ENCODE measurements at places on chromosomes 6 and 20. TPM values are rescaled to one million over a fixed set of nuclear protein-coding genes. Genes with fewer than 3 reads are reported as not detected.
A peak's percentile ranks its signal among the peaks of the same experiment; 100 is the strongest.

Gene MDC1
- 54.9 TPM for total RNA-seq

Gene WFDC10B
- not detected for total RNA-seq

Gene MRAP2
- not detected for total RNA-seq

Gene SULF2
- not detected for total RNA-seq

Gene RPN2
- 94.4 TPM for total RNA-seq

Gene GRM1
- total RNA-seq = not detected

Gene HMGN4
- total RNA-seq = 77.5 TPM

Gene TCF21
- total RNA-seq = not detected

Gene PDYN
- not detected for total RNA-seq

Gene LY6G6D
- total RNA-seq = not detected

DNA sequence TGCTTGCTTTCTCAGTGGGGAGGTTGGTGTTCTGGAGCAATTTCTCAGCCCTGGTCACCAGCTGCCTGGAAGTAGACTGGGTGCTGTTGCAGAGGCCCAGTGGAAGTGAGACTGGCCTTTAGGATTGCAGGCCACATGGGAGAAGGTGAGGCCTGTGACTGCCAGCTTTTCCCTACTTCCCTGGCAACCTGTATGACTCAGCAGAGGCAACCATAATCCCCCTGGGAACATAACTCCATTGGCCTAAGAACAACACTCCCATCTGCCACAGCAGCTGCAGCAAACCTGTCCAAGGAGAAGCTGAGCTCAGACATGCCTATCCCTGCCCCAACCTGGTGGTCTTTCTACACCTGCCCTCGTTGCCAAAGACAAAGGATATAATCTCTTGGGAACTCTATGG lies 473.5 kb upstream of the SPTLC3 start:
- no peak for DNase-seq

- no peak for DNase-seq
Observed at GRCh38 chr6:8325743-8326142, 109.6 kb downstream of the SLC35B3 start.

- DNase-seq = peak; percentile 31
Observed at GRCh38 chr6:119347466-119348095, 2.0 kb downstream of the MAN1A1 start.

DNA sequence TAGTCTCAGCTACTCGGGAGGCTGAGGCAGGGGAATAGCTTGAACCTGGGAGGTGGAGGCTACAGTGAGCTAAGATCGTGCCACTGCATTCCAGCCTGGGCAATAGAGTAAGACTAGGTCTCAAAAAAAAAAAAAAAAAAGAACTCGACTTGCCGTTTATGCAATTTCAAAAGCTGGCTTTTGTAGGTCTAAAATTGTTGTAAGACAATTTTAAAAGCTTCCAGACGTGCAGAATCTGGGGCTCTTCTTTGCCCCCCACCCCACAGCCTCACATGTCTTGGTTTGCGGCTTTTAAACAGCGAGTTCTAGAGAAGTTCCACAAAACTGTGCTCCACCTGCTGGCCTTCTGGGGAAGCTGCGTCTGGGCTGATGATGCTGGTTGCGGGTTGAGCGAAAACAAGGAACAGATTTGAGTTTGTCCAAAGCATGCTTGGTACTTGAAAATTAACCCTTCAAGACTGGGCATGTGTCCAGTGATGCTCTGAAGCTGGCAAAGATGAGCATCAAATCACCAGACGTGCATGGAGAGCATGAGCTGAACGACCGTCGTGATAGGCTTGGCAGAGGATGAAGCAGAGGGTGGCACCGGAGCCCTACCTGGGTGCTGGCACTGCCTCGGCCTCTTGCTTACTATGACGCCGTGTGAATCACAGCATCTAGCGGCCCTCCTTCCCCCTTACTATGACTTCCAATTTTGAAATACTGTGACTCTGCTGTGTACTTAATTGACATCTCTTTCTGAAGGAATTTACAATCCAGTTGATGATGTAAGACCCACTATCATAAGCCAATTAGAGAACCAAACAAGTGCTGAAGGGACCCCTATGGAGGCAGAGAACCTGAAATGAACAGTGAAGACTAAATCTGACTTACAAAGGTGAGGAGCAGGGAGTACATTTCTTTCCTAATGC lies 171.4 kb downstream of the GMPR start:
- DNase-seq = peak; percentile 50

- DNase-seq = no peak
Observed at GRCh38 chr6:100382031-100382430, 82.7 kb downstream of the SIM1 start.

DNA sequence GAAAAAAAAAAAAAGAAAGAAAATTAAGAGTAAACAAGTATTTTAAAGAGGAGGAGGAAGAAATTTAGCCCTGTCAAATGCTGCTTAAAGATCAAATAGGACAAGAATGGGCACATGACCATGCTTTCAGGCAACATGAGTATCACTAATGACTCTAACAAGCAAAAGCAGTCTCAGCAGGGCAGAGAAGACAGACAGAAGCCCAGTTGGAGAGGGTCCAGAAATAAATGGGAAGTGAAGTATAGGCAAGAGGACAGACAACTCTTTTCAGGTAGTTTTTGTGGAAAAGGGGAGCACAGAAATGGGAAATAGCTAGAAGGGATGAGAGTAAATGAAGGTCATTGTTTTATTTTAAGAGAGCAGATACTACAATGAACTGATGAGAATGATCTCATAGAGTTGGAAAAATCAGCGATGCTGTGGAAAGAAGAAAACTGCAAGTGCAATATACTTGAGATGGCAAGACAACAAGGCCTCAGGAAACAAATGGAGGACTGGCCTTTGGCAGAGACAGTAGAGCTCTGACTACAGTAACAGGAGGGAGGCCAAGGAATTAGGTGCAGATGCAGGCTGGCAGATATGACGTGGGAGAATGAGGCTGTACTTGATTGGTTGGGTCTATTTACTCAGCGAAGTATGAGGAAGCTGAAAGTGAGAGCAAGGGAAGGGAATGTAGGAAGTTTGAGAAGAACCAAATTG lies 40.3 kb downstream of the KIF6 start:
- DNase-seq = no peak

- no peak for DNase-seq
Observed at GRCh38 chr20:32195581-32195980, 12.0 kb downstream of the PLAGL2 start.

- DNase-seq = no peak
Observed at GRCh38 chr6:116210750-116211425, 43.0 kb downstream of the TSPYL4 start.

GRCh38 chr6:166806217-166806838 lies 150.0 kb downstream of the RNASET2 start:
- DNase-seq = no peak

GRCh38 chr6:151082079-151082478 lies 157.7 kb upstream of the AKAP12 start:
- DNase-seq = no peak

- no peak for DNase-seq
Observed at GRCh38 chr6:158069800-158070195, 88.1 kb downstream of the SYNJ2 start.

DNA sequence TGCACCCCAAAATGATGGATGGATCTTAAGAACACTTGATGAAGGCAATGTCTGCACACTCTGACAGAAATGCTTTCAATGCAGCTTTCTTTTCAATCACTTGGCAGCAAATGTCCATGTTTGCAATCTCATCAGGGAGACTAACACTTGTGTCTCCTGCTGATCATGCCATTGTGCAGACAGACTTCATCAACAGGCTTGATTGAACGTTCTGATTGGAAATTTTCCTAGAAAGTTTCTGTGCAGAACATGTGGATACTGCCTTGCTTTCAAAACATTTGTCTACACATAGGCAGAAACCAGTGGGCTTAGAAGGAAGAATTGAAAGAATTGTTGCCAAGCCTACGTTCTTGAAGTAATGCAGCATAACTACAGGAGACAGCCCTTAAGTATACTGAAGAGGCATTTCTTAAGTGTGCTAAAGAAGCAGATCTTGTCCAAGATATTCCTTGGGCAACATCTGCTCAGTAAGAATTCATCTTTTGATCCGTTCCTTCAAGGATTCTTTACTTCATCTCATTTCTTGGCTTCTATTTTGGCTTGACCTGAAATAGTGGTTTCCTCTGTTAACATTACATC lies 120.4 kb upstream of the PLCB4 start:
- DNase-seq = no peak

- no peak for DNase-seq
Observed at GRCh38 chr6:73511796-73512195, 9.0 kb downstream of the EEF1A1 start.

DNA sequence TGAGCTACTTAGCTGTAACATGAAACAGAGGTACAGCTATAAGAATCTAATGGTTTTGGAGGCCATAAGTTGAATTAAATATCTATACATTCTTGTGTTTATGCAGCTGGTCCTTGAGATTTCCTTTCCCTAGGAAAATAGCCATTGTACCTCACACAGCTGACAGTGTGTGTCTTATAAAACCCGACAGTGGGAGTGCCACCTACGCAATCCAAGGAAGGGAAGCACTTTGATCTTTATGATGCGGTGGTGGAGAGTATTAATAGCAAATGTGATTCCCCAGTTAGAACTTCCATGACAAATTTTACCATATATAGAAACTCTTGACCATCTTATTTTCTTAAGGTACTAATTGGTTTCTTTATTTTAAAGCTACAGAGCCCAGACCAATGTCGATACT lies 149.5 kb downstream of the TMEM200A start:
- no peak for DNase-seq

DNA sequence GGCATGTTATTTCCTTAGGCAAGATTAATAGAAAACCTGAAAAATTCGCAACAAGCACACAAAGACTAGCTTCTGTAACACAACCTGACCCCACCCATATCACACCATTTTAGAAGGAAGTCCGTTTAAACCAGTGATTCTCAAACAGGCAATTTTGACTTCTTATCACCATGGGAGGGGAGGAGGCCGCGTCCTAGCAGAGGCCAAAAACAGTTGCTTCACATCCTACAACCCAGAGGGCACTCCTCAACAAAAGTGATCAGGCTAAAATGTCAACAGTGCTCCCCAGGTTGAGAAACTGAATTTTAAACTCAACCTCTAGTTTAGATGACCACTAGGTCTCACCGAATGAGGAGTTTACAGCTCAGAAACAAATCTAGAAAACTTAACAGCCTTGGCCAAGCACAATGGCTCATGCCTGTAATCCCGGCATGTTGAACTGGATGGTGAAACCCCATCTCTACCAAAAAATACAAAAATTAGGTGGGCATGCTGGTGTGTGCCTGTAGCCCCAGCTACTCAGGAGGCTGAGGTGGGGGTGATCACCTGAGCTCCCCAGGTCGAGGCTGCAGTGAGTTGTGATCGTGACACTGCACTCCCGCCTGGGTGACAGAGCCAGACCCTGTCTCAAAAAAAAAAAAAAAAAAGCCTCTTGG lies 3.4 kb downstream of the SNX5 start:
- no peak for DNase-seq

- DNase-seq = no peak
Observed at GRCh38 chr6:168951217-168951616, 302.4 kb downstream of the THBS2 start.

GRCh38 chr20:39264506-39265172 lies 302.5 kb downstream of the DHX35 start:
- no peak for DNase-seq

DNA sequence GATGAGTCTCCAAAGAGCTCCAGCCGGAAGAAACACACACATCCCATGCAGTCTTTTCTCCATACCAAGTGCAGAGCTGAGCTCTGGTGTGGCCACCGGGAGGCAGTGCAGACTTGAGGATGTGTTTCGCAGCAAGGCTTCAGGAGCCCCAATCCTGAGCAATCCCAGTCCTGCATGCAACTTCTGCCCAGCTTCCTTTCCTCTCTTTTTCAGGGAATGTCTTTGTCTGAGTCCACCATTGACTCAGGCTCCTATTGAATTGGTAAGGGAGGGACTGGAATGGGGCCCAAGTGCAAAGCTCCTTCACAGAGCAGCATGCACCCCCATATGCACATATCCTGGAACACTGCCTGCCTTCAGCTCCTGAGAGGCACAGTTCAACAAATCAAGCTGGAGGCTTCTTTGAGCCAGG lies 50.5 kb upstream of the ASIP start:
- no peak for DNase-seq

GRCh38 chr6:153117986-153118879 lies 12.8 kb downstream of the RGS17 start:
- no peak for DNase-seq

DNA sequence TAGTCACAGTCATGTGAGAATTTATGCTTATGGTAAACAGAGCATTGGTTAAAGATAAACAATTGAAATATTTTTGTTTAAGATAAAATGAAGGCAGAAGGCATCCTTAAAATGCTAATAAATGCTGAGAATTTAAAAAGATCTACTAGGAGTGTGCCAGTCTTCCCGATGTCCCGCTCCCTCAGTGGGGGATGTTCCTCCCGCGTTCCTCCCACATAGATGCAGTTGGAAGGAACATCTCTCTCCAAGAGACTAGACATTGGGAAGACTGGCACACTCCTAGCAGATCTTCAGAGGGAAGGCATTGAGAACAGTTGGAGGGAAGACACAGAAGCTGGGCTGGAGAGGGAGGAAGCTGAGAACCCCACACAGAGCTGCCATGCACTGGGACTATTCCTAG lies 203.3 kb downstream of the EDN1 start:
- DNase-seq = no peak

GRCh38 chr20:58854638-58855471 lies 2.3 kb downstream of the GNAS start:
- DNase-seq = no peak

GRCh38 chr20:20210943-20211273 lies 157.0 kb upstream of the INSM1 start:
- DNase-seq = no peak

- no peak for DNase-seq
Observed at GRCh38 chr20:16352751-16353416, 220.4 kb downstream of the KIF16B start.

DNA sequence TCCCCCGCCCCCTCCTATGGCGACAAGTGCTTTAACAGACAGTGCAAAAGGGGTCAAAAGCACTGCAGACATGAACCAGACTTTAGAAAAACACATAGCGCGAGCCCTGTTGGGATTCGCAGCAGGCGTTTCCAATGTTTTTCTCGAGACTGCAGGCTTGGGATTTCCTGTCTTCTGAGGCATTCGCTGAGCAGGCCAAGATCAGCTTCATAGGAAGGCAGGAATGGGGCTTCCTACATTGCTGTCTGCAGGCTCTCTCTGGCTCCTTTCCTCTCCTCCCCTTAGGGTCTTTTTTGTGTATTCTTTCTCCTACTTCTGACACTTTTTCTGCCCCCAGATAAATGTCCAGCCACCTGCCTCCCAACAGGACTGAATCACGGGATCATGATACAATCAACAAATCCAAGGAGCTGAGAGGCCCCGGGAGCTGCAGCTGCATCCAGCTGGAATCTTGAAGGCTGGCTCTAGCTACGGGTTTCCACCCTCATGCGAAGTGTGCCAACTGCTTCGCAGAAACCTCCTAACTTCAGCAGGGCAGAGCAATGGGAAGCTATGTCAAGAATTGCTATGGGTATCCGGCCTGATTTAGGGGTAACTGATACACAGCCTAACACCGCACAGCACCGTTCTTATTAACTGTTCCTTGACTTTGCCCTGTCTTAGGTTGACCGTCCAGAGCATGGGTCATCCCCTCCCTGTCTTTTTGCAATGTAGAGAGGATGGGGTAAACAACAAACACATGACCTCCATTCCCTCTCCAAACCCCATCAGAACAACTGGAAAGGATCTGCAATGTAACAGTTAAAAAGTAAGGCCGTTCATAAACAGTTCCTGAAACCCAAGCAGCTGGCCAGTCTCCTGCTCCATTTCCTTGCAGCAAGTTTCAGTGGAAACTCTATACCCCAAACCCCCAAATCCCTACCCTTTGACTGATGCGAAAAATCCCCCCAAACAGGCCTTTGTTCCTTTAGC lies 31.5 kb downstream of the SNX5 start:
- DNase-seq = no peak
